ENCODE measurements at places on chromosomes 6 and 20. TPM values are rescaled to one million over a fixed set of nuclear protein-coding genes. Genes with fewer than 3 reads are reported as not detected.

HLA-DRB5 gene
- total RNA-seq, result not detected

CFB gene
- 22.6 TPM for total RNA-seq

DNA sequence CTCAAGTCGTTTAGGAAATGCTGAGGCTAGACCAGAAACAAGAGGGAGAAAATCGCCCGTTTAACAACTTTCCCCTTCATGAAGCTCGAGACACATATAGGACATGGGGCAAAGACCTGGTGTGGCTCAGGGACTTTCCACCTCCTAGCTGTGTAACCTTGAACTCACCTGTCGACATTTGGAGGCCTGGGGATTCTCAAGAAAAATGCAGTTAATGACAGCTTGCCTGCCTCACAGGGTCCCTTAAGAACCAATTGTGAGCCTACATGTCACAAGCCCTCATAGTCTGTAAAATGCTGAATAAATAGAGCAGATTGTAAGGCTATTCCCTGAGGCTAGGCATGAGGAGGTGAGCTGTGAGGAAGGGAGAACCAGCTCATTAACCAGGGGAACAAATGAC lies 35.1 kb downstream of the MGME1 start:
- DNase-seq, result no peak

- no peak for DNase-seq
These were observed 97.1 kb upstream of the PRDM1 start for GRCh38 chr6:105988812-105989577.

DNA sequence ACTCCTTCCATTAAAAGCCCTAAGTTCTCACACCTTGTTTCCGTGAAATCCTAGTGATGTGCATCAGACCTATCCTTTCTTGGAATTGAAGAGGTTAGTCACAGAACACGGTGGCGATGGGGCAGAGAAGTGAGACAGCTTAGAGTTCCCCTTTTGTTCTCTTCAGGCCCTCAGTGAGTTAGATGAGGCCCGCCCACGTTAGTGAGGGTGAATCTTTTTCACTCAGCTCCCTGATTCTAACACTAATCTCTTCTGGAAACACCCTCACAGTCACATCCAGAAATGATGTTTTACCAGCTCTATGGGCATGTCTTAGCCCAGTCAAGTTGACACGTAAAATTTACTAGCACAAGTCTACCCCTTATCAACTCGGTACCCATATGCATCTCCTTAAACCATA lies 172.7 kb upstream of the NOX3 start:
- no peak for DNase-seq

CST7 gene
- not detected for total RNA-seq

DNA sequence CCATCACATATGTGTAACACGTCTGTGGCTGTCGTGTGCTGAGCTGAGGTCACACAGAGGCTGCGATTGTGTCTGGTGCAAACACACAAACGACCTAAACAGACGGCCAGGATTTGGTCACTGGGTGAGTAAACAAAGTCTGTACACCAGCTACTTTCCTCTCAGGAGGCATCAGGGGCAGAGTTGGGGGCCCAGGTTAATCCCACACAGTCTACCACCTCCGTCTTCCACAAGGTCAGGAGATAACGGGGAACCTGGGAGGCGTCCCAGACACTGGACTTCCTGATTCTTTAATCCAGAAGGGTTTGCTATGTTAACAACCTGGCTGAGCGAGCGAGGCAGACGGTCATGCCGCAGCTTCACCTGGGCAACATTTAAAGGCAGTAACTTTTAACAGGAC lies 1.5 kb downstream of the DACT2 start:
- no peak for DNase-seq

PACSIN1 gene
- 6.4 TPM for total RNA-seq

TGM3 gene
- not detected for total RNA-seq

NRN1 gene
- total RNA-seq, result not detected

- no peak for DNase-seq
These were observed 75.9 kb upstream of the RGS17 start for GRCh38 chr6:153207006-153207405.

DNA sequence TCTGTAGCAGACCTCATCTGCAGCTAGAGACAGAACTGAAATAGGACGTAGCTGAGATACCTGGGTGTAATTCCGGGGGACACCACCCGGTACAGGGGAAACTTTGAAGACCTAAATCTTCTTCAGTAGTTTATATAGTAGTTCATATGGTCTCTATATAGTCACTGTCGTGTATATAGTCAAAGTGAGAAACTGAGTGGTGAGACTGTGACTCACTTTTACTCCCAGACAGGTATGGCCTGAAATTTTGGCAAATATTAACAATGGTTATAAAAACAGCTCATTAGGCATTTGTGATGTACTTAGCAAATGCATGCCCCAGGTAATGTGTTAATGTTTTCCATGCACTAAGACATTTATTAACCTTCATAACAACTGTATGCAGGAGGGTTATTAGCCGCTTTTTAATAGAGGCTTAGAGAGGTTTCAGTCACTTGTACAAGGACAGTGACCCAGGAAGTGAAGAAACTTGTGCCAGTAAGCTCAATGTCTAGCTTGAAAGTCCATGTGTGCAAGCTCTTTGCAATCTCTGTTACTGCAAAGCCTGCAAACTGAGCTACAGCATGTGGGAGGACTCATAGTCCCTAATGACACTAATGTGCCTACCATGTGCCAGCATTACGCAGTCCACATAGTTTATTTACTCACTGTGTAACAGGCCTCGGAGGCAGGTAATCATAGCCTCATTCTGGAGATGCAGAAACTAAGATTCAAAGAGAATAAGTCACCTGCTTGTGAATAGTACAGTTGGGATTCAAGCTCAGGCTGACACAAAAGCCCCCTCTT lies 165.4 kb upstream of the CHD6 start:
- no peak for DNase-seq

GRCh38 chr6:12548526-12548925 lies 168.0 kb upstream of the PHACTR1 start:
- DNase-seq, result no peak

DNA sequence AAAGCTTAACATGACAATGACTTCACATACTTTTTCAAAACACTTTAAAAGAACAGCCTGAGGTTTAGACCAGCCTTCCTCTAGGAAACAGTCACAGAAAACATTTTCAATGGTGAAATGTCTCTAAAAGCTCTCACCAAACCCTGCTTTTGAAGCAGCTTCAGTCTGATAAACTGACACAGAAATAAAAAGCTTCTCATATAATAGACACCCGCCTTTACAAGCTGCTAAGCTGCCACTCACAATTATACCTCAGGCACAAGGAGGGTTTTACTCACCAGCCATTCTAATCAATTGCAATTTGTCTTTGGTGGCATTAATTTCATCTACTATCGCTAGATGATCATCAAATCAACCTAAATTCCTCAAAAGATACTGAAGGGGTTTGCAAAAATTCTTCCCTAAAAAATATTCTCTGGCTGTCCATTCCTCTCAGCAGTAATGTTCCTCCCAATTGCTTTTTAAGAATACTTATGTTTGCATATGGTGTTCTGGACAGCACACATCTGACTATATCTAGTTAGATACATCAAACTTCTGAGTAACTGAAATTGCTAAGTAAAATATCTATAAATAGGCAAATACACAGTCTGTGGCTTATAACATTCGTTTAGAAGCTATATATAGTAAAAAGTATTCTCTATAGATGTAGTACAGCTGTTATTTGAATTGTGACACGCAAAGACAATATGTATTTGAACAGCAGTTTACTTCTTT lies 29.4 kb downstream of the KIF13A start:
- no peak for DNase-seq

DNA sequence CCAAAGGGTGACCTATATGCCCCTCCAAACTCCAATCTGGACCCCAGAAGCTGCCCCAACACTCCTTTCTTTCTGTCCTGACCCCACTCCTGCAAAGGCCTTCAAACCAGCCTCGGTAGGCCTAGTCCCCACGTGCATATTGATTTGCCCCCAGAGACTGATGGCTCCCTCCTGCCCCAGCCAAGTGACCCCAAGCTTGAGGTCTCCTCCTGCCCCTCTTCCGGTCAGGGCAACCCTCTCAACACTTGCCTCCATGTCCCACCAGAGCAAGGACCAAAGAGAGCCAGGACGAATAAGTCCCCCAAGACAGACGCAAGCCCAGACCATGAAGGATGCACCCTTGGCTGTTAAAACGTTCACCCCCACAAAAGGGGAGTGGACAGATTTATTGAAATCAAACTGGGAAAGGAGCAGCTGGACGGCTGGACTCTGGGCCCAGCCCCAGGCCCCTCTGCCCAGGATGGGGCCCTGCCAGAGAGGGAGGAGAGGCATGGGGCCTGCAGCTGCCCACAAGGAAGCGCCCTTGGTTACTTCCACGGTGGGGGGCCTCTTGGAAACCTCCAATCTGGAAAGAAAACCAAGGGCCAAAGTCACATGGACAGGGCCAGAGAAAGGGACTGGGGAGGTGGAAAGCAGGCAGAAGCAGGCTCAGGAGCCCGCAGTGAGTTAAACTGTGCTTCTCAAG lies 2.4 kb upstream of the SPEF1 start:
- DNase-seq, result no peak

DNA sequence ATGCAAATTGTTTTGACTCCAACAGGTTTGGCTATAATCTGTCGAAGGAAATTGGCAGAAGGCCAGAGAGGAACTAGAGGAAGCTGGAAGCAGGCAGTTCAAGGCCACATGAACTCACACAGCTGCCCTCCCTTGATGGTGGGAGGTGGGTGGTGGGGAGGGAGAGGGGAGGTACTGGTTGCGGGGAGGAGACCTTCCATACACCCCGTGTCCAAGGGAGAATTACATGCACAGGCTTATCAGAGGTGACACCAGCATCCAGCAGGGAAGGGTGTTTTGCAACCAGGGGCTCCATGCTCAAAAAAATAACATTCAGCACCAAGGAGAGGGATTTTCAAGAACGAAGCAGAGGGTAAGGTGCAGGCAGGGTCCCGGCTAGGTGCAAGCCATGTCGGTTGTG lies 9.1 kb downstream of the PRND start:
- DNase-seq, result no peak
